ENCODE measurements at places on chromosomes 2 and 18. TPM values are rescaled to one million over a fixed set of nuclear protein-coding genes. Genes with fewer than 3 reads are reported as not detected.

DNA sequence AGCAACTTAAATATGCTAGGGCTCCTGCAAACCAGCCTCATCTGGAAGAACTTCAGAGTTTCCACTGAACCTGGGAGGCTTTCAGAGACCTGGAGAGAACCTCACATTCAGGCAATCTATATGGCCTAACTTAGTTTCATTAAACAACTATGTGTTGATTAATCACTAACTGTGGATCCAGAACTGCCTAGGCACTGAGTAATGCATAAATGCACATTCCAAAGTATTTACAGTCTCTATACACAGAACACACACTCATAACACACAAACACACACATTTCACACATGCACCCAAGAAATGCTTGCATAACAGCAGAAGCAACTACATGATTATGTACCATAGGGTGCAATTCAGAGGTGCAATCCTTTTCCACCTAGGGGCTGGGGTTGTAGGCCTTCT is 552.8 kb downstream of the BCL11A start:
- DNase-seq = no peak

DNA sequence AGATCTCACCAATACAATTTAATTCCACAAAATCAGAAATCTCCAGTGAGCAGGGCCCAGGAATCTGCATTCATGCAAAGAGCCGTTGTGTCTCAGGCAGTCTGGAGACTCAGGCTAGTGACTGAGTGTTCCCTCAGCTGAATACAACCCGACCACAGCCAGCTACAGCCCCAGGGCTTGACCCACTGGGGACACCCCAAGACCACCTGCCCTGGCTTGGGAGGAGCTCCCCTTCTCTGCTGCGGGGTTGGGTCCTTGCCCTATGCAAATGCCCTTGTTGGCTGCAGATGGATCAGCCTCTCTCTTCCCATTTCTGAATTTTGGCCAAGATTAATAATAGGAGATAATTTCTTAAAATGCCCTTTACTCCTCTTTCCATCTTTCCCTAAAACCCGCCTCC is 157.7 kb downstream of the TWIST2 start:
- no peak for DNase-seq

GRCh38 chr2:203819434-203820133 is 48.0 kb upstream of the CTLA4 start:
- DNase-seq = no peak

Gene PLA2R1
- not detected for total RNA-seq

All from GM12878 (cell line).